Fibroblast of pulmonary artery (primary cell): ENCODE measurements at places on chromosomes 1 and 21.

DNA sequence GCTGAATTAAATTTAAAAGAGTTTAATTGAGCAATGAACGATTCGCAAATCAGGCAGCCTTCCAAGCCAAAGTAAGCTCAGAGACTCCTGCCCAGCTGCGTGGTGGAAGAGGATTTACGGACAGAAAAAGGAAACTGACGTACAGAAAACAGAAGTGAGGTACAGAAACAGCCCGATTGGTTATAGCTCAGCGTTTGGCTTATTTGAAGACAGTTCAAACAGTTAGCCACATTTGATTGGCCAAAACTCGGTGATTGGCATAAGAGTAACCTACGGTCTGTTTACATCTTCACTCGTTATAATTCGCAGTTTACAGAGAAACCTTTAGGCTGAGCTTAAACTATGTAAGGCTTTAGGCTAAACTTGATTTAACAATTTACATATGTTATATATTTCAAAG lies 46.9 kb downstream of the CR1L start:
- no peak for DNase-seq

DNA sequence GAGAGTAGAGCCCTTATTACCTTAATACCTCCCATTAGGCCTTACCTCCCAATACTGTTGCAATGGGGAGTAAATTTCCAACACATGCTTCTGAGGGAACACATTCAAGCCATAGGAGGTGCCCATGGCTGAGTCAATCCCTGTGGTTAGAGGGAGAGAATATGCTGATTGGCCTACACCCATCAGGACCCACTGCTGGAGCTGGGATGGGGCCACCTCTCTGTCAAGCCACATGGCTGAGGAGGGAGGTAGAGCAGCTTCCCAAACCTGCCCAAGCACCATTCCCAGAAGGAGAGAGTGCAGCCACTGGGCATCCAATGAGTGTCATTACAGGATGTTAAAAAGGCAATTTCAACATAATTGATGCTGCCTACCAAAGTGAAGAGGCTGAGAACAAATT lies 228.1 kb downstream of the C1orf94 start:
- DNase-seq = no peak

DNA sequence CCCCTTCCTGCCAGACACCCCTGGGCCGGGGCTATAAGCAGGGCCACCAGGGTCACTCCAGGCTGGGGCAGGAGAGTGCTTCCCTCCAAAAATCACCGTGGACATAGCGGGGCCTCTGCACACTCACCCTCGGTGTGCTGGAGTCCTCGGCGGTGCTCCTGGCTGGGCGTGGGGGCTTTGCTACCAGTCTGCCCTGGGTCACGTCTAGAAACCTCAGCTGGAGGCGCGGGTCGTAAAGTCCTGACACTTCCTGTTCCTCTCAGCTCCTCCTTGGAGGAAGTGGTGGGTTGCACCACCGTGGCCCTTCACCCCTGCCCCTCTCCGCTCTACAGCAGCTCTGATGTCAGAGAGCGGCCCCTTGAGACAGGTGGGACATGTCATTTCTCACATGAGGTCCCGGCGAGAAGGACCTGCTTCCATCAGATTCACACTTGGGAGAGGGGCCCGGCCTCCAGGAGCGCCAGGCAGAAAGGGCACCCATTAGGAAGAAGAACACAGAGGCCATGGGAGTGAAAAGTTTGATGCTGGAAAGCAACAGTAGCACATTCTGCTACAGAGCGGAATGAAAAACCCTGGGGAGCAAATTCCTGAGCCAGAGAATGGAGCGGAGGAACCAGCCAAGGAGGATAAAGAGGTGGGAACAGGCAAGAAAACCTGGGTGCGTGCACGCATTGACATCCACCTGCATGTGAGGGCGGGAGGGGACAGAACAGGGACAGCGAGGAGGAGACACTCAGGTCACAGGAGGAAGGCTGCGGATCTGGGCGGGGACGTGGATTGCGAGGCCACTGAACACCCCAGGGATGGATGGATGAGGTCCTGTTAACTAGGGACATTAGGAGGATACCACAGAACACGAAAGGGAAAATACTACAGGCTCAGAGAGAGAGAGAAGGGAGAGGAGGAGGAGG lies at the start of gene ITGB2:
TSS of gene ITGB2 (minus strand) at position 206 of the 911 bp plus-strand sequence. CDS start 10,117 bp downstream, outside the sequence.
- no peak for DNase-seq

- DNase-seq = peak; percentile 85
These were observed 595 bp upstream of the CAP1 start for GRCh38 chr1:40039757-40040510.

DNA sequence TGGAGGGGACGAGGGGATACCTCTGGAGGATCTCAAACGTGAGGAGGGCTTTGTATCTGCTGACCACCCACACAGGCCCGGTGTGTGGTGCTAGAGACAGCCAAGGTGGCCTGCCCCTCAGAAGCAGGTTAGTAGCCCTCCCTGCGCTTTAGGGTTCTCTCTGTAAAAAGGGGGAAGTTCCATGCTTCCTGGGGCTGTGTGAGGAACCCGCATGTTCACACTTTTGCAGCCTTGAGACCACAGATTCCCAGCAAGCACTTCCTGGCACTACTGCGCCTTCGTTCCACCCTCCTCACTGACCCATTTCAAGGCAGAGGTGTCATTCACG lies 7.9 kb upstream of the GUCA2B start:
- no peak for DNase-seq

DNA sequence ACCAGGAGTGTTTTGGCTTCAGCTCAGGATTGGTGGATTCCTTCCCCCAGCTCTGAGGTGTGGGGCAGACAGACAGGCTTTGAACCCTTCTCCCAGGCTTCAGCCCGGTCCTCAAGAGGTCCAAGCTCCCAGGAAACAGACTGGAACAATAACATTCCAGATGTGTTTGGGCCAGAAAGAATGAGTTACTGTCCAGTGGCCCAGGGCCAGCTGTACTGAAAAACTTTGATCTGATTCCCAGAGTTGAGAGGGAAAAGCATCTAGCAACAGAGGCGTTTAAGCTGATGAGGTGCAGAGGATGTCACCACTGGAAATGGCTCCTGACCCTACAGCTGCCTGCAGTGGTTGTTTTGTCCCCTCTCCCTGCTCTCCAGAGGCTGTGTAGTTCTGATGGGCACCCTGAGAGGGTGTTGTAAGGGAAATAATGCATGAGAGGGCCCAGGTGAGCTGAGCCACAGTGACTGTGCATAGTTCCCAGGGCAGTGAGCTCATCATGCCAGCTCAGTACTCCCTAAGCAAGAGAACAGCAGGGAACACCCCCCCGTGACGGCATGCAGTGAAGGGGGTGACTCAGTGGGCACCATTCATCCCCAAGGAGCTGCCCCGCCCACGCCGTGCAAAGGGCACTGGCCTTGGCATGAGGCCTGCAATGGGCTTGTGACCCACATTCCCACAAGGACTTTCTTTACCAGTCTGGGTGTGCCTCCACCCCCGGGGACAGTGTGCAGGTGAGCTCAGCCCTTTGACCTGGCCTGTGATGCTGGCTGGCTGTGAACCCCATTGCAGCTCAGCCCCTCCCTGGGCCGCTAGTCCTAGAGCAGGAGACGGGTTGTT lies 13.8 kb upstream of the SFN start:
- peak; percentile 71 for DNase-seq

- no peak for DNase-seq
These were observed 134.6 kb upstream of the ADAMTS5 start for GRCh38 chr21:27101523-27101922.

DNA sequence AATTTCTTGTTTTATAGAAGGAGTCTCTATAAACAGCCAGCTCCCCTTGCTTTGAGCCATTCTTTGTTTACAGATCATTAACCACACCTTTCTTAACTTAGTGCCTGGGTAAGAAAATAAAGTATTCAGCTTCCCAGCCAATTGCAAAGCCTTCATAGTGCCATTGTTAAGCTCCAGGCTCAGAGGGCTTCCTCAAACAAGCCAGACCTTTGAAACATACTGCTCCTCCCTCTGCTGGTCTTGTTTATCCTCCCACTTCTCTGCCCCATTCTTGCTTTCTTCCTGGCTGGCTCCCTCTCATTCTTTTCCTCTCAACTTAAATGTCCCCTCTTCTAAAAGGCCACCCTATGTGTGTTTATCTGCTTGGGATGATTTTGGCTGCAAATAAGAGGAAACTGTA lies 319.4 kb upstream of the ST6GALNAC5 start:
- peak; percentile 6 for DNase-seq

DNA sequence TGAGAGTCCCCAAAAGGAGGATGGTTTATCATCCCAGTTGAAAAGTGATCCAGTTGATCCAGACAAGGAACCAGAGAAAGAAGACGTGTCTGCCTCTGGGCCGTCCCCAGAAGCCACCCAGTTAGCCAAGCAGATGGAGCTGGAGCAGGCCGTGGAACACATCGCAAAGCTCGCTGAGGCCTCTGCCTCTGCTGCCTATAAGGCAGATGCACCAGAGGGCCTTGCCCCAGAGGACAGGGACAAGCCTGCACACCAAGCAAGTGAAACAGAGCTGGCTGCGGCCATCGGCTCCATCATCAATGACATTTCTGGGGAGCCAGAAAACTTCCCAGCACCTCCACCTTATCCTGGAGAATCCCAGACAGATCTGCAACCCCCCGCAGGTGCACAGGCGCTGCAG lies 43.3 kb downstream of the ZBTB17 start:
- DNase-seq = no peak
